ENCODE measurements at places on chromosomes 16 and 17.

DNA sequence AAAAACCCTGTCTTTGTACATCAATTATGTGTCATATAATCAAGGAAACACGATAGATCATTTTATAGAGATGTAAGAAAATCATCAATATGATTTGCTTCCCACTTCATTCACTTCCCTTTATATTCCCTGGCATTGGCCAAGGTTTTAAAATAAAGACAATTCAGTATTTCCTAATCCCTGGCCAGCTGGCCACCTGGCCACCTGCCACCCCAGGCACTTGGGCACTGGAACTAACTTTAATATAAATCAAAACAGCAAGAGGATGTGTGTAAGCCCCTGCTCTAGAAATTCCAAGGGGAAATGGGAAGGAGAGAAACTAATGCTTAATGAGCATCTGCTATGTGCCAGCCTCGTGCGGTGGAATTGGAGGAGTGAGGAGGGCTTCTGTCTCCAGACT is 58.6 kb upstream of the TOB1 start:
- DNase-seq, result no peak

- DNase-seq, result no peak
Measured at GRCh38 chr17:16243385-16243784, 26.4 kb downstream of the PIGL start.

GRCh38 chr17:14756479-14756878 is 455.6 kb downstream of the HS3ST3B1 start:
- no peak for DNase-seq

GRCh38 chr17:38510421-38511149 is 82.3 kb downstream of the ARHGAP23 start:
- DNase-seq, result no peak

DNA sequence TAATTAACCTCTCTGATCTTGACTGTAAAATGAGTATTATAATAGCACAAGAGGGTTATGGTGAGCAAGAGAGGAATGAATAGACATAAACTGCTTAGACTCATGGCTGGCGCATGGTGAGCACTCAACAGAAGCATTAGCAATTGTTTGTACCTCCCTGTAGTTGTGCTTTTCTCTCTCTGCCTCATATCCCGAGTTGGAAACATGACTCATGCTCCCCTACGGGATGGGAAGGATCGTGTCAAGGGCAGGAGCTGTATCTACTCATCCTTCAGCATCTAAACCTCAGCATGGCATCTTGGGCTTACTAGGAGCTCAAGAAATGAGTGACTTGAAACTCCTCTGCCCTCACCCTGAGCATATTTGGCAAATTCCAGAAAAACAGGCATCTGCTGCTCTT is 299.6 kb downstream of the MAP2K4 start:
- no peak for DNase-seq

GRCh38 chr16:13105427-13105826 is 204.0 kb downstream of the SHISA9 start:
- DNase-seq, result no peak

- DNase-seq, result no peak
Measured at GRCh38 chr16:15854906-15855703, 1.7 kb downstream of the MYH11 start.

GRCh38 chr16:15509593-15510535 is 75.5 kb downstream of the BMERB1 start:
- DNase-seq, result peak; percentile 45

- DNase-seq, result no peak
Measured at GRCh38 chr16:67271446-67271845, 7.9 kb upstream of the PLEKHG4 start.

DNA sequence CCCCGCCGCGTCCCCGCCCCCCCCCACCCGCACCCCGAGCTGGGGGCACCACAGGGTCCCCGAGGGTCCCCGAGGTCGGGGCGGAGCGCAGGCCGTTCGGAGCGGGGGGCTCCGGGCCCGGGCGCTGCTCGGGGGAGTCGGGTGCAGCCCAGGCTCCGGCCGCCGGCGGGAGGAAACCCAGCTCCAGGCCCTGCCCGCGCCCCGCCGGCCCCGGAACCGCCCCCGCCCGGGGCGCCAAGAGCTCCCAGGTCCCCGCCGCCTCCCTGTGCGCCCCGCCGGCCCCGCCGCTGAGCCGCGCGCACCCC is 33.2 kb upstream of the RPH3AL start:
- no peak for DNase-seq

DNA sequence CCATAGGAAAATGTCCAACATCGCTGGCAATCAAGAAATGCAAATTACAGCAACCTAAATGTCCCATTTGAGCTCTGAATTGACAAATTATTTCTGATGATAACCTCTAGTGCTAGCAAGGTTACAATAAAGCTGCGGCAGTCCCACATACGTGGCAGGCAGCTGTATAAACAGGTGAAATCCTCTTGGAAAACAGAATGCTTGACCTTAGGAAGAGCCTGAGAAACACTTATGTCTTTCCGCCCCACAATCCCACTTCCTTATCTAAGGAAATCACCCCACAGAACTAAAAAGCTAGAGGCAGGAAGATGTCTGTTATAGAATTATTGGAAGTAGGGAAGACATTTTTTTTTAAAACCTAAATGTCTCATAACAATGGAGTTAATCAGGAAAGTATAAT is 154.3 kb downstream of the KATNIP start:
- no peak for DNase-seq

GRCh38 chr17:82616021-82616711 is 32.1 kb downstream of the WDR45B start:
- no peak for DNase-seq

DNA sequence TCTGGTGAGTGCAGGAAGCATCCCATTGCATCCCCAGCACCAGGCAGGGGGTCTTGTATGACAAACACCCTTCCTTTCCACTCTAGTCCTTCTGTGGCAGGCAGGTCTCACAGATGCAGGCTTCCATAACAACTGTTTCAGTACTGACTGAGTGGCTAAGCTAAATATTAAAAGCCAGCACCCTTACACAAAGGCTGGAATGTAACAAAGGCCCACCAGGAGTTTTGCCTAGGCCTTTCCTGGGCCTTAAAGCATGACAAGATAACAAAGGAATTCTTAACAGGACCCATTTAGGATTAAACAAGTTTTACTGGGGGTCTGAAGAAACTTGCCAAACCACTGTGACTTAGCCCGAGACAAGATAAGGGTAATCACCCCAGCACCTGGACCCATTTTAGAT is 228.9 kb upstream of the RPL38 start:
- no peak for DNase-seq

DNA sequence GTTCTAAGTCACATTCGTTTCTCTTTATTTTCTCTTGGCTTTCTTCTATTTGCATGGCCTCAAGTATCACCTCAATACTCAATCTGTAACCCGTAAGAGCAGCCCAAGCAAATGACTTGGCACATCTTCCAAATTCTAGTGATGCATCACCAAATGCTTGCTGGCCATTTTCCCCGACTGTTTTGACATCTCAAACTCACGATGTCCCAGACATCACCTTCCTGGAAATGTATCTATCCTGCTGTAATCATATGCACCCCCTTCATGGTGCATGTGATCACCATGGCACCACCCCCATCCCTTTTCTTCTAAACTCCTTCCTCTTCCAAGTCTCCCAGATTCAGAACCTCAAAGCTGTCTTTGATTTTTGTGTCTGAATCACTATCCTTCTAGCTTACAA is 24.0 kb upstream of the ABCA5 start:
- no peak for DNase-seq

DNA sequence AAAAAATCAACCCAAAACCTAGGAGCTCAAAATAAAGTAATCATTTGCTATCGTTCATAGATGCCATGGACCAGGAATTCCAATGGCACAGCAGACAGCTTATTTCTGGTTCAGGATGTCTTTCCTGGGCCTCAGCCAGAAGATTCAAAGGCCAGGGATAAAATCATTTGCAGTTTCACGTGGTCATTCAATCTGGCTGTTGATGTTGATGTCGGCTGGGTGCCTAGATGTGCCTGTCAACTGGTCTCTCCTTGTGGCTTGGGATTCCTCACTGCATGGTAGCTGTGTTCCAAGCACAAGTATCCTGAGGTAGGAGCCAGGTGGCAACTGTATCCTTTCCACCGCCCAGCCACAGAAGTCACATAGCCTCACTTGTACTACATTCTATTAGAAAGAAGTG is 10.7 kb upstream of the EPX start:
- no peak for DNase-seq

GRCh38 chr17:36188891-36189306 is 7.7 kb downstream of the CCL3L1 start:
- DNase-seq, result no peak

DNA sequence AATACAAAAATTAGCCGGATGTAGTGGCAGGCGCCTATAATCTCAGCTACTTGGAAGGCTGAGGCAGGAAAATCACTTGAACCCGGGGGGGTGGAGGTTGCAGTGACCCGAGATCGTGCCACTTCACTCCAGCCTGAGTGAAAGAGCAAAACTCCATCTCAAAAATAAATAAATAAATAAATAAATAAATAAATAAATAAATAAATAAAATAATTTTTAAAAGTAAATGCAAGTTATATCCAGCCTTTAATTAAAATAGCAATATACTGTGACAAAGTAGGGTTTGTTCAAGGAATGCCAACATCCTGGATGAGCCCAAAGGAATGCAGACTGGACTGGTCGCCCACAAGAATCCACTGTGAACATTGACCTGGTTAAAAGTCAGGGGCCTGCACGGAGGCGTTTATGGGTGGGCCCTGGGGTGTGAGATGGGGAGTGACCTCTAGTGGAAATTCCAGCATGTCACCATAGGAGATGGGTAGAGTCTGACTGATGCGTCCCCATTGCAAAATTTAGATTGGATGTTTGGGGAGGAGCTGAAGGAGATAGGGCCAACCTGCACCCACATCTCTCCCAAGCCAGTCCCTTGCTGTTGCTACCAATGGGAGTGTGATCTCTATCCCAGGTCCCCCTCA is 9.7 kb upstream of the PIK3R5 start:
- DNase-seq, result no peak

GRCh38 chr17:37523715-37524219 is 34.1 kb downstream of the DUSP14 start:
- no peak for DNase-seq

Data from activated CD4-positive, alpha-beta T cell treated with anti-CD3 and anti-CD28 coated beads, Interleukin-2, amount 10 ng/mL, durations not matched to agents 7 days and 5 days (primary cell).